Stimulated activated naive CD4-positive, alpha-beta T cell (primary cell): ENCODE measurements at places on chromosomes 5 and 9.

- no peak for DNase-seq
These were observed 5.1 kb upstream of the PCDH1 start for GRCh38 chr5:141883184-141883891.

GRCh38 chr9:128125580-128126354 is 1.8 kb downstream of the PTGES2 start:
- no peak for DNase-seq

DNA sequence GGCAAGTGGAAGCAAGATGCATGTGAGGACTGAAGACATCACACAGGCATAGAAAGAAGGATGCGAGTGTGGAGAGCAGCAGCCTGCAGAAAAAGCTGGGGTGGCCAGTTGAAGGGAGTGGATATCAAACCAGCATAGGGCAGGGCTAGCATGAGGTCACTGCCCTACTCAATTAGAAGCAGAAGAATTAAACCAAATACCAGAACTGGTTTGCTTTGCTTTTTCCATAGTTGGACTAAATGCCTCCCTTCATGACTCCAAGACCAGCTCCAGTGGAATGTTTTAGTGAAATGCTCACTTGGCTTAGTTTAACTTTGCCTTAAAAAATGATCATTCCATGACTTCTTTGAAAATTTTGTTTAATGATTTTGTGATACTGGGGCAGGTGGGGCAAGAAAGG is 45.8 kb downstream of the TMEM167A start:
- DNase-seq: no peak

DNA sequence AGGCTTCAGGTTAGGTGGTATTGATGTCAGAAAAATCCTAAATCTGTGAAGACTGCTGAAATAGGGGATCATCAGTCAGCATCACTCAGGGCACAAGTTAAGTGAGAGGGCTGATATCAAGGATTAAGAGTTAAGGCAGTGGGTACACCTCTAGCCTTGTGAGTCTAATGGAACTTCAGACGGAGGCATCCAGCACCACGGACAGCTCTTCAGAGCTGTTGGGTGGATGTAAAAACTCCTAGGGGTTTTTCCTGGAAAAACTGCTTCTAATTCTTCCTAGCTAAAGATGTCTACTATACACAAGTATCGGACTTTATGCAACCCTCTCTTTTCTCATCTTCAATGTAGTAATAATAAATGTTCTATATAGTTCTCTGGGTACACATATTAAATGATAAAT is 165.9 kb downstream of the SH3GL2 start:
- DNase-seq: no peak

DNA sequence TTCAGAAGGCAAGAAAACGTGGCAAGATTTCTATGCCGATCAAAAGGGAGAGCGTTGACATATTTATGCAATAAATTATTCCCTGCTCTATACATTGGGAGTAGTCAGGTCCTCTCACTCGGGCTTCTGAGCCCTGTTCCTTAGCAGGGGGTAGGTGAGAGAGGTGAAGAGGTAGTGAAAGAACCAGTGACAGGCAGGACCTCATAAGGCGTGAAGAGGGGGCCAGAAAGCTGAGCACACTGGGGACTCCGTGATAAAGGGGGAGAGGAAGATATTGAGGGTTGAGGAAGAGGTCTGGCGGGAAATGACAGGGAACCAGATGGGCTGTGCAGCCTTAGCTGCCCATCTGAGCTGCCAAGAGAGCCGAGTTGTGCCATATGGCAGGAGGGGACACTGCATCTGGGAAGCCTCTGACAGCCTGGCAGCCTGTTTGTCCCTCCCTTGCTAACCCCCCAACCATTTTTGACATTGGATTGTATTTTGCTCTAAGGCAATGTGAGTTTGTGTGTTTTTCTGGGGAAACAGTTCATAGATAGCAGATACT is 782 bp upstream of the CDC20B start:
- no peak for DNase-seq

- no peak for DNase-seq
These were observed 28.5 kb downstream of the DPYSL3 start for GRCh38 chr5:147481376-147481775.

DNA sequence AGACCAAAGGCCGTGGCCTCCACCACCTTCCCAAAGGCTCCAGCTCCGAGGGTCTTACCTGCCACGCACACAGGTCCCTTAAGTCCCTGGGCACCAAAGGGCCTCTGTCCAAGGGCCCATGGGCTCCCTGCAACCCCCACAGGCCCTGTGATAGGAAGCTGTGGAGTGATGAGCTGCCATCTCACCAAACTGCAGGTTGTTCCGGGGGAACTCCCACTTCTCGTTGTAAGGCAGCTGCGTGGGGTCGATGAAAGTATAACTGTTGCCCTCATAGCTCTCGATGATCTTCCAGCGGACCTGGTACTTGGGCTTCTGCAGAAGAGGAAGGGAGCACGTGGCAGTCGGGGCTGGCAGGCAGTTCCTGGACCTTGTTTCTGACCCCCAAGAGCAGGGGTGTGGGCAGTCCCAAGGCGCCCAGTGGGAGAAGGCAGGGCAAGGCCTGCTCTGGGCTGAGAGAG is 24.8 kb downstream of the CSF1R start:
- DNase-seq: no peak

DNA sequence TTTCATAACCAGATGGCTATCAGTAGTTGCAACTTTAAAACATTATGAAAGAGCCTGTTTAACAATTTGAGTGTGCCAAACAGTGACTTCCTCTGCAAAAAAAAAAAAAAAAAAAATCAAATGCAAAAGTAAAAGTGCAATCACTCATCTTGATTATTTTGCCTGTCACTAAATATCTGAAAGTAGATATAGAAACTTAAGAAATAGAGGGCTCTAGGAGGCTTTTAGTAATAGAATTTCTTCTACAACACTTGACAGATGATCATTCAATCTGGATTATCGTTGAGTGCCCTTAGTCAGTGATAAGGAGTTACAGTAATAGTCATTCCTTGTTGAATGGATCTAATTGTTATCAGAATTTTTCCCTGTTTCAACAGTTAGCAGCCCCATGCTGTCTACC is 101.8 kb downstream of the CETN3 start:
- no peak for DNase-seq

- no peak for DNase-seq
These were observed 201.7 kb downstream of the GADD45G start for GRCh38 chr9:89806371-89807100.

GRCh38 chr5:9337928-9338595 is 207.8 kb downstream of the SEMA5A start:
- DNase-seq: no peak

DNA sequence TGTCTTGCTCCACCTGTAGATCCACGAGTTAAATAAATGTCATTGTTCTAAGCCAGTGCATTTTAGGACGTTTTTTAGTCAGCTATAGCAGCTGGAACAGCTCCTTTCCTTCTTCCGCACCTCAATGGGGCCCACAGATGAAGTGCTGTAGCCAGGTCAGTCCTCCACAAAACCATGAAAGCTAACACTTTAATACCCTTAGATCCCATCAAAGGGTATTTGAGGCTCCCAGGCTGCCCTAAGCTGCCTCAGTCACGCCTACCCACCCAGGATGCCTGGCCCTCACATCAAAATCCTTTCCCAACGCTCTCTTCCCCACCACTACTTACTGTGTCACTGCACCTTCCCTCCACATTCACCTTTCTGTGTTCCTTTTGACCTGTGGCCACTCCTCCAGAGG is 44.1 kb upstream of the ACO1 start:
- no peak for DNase-seq

GRCh38 chr5:10111571-10111970 is 138.1 kb downstream of the ATPSCKMT start:
- DNase-seq: no peak

DNA sequence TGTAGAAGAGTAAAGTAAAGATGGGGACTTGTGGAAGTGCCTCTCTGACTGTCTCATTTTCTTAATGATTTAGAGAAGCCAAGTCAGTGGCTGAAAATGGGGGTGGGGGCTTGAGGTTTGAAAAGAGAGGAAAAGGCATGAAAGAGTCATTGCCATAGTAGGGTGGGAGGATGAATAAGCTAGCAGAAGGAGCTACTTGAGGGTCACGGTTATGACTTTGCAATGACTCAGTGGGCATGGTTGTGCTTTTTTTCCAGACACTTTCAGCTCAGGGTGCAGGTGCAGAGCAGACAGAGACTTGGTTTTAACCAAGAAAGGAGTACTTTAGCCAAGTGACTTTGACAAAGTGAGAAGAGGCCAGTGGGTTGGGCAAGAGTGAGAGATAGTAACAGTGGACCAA is 117.8 kb downstream of the PTTG1 start:
- no peak for DNase-seq

DNA sequence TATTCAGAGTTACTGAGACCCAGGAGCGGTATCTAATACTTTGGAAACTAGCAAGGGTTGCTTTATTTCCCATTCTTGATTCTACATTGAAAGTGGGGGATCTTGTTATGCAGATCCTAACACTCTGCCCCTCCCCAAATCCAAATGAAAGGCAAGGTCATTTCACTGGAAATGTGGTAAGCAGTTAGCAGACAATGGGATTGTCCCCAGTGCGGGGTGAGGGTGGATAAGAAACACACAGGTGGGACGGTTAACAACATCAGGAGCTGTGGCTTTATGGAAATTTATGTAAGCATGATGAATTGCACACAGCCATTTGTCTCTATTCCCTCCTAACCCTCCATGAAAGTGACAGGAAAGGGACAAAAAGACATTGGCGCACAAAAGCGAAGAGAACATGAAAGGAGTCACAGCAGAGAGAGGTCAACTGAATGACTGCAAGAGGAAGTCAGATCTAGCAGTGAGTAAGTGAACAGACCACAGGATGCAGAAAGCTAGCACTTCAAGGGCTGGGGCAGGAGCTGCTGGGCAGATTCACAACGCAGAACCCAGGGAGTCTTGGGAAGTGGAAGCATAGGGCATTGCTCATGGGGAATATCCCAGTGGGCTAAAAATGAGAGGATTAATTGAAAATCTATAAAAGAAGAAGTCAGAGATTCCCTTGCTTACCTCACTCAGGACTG is 184.4 kb downstream of the HSD17B3 start:
- DNase-seq: no peak

- no peak for DNase-seq
These were observed 313.5 kb downstream of the CAAP1 start for GRCh38 chr9:26579056-26579455.

GRCh38 chr9:82880336-82881050 is 182.4 kb downstream of the RASEF start:
- DNase-seq: no peak

DNA sequence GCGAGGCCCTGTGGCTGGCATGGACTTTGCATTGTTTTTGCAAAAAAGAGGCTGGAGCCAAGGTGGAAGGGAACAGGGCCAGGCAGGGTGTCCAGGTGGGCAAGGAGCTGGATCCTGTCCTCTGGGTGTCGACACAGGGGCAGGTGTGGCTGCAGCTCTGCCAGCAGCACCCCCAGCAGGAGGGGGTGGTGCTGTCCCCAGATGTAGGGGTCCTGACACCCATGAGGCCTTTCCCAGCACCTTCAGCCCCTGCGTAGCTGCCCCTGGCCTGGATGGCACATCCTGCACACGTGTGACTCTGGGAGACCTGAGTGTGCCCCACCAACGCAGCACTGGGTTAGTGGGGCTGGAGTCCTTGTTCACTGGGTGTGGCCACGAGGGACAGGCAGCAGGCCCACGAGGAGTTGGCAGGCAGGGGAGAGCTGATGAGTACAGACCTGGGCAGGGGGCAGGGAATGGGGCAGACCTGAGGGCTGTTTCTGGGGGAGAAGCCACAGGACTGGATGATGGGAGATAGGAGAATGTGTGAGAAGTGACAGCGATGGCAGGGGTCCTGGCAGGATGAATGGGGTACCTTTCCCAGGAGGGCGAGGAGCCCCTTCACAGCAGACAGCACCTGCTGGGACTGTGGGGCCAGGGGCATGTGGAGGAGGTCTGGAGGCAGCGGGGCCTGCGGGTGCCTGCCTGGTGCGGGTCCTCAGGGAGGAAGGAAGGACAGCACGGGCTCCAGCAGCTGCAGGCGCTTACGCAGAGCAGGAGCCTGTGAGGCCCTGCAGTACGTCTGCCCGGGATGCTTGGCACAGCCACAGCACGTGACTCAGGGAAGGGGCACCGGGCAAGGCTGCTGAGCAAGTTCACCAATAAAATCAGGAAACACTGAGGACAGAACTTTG is 3.6 kb upstream of the RASGEF1C start:
- DNase-seq: no peak

GRCh38 chr9:129422032-129422842 is 198.7 kb downstream of the C9orf50 start:
- DNase-seq: no peak

- DNase-seq: no peak
These were observed 46.9 kb downstream of the THOC3 start for GRCh38 chr5:175921061-175921730.

DNA sequence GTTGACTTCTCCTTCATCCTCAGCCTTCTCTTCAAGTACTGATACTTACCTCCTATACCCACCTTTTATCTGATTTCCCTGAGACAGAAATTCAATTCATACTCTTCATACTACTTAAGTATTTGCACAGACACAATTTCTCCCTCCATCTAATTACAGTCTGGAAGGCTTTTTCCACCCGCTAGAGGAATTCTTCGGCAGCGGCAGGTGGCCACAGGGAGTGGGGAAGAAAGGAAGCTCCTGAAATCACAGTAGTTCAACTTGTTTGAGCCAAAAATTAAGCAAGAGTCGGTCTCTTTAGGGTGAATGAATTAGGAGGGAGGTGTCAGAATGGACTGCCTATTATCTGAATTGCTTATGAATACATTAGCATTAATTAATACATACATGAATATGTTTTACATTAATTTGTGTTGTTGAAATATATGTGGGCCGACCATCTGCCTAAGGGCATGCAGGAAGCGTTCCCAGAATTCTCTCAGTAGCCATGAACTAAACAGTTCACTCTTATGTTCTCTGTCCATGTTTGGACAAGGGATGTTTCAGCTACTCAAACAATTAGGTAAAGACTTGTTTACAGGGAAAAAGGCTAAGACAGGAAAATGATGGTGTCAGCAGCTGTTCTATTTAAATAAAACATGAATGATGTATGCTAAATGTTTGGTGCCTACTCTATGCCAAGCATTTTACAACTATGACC is 101.4 kb upstream of the SMARCA2 start:
- DNase-seq: no peak

GRCh38 chr5:111635916-111636570 is 121.0 kb downstream of the NREP start:
- no peak for DNase-seq

DNA sequence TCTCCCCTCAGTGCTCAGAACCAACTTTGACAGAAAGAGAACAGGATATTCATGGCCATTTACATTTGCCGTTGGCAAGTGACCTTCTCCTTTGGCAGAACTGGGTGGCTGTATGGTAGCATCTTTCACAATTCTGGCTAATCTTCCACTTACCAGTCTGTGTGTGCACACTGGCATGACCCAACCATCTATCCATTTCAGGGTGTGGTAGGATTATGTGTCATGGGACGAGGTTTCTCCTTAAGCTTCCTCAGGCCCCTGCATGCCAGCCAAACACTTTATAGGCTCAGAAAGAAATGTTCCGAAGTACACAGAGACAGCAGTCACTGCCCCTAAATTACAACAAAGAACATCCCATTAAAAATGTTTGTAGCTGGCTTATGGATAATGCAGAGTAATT is 497.1 kb downstream of the NFIB start:
- no peak for DNase-seq

DNA sequence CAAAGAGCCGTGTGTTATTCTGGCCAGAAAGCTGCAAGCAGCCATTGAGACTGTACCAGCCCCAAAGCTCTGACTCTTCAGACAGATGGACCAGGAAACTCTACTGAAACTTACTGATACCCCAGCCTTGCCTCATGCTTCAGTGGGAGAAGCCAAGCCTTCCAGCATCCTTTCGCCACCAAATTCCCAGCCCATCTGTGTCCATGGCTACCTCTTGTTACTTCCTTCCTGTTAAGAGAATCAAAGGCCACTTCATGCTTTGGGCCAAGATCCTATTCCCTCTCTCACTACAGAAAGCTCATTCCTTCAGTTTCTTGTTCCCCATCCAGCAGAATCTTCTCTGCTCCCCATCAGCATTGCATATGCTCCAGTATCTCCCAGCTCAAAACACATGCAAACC is 46.9 kb upstream of the FREM1 start:
- DNase-seq: no peak
